ENCODE measurements at places on chromosomes 7 and 10. TPM values are rescaled to one million over a fixed set of nuclear protein-coding genes. Genes with fewer than 3 reads are reported as not detected.

DNA sequence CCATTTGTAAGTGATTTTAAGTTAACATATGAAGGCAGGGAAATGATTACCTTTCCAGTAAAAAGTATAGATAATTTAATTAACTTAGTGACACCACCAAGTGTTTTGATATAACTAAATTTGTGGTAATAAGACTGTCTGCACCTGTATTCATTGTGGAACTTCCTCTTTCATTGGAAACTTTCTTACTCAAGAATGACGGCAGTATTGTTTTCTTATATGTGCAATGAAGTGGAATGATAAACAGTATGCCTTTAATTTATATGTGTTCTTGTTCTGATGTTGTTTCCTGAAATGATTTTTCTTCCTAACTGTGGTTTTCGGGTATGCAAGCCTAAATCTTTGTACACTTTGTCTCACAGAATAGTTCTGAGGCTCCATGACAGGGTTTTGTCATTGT is 46.4 kb downstream of the CASD1 start:
- no peak for DNase-seq

DNA sequence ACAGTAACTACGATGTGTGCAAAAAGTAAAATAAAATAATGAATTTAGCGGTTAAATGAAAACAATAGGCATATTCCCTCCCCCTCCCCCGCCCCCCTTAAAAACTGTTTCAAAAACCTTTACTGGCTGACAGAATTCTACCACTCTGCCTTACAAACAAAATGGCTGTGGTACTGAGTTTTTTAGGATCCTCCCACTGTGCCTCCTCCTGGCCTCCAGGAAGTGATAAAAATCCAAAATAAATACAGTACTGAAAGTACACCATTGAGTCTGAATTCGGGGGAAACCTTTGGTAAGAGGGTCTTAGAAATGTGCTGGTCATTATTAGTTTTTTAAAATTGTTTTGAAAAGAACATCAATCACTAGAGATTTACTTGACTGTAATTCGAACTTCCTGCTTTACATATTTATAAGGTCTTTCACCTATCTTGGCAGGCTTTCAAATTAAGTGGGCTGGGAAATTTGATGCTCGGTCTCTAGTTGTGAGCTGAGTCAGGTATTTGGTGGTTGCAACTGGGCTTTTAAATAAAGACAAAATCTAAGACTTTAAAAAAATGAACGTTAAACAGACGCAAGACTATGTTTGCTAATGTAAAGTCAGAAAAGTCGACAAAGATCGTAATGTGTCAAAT is 32.5 kb upstream of the EPC1 start:
- DNase-seq = no peak

- no peak for DNase-seq
Observed at GRCh38 chr10:112955582-112956421, 5.8 kb downstream of the TCF7L2 start.

DNA sequence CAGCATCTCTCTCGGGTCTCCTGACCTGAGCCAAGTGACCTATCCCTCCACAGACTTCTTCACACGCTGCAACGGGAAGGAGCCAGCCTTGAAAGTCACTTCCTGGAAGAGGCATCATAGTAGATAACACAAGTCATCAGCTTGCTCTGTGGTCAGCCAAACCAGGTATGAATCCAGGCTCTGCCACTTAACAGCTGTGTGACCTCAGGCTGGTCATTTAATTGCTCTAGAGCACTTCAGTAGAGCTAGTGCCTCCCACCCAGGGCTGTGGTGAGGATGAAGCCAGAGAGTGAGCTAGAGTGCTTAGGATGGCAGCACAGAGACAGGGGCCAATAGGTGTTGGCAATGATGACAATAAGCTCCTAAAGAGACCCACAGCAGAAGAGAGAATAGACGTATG is 247.7 kb upstream of the ZMIZ1 start:
- DNase-seq = no peak

DNA sequence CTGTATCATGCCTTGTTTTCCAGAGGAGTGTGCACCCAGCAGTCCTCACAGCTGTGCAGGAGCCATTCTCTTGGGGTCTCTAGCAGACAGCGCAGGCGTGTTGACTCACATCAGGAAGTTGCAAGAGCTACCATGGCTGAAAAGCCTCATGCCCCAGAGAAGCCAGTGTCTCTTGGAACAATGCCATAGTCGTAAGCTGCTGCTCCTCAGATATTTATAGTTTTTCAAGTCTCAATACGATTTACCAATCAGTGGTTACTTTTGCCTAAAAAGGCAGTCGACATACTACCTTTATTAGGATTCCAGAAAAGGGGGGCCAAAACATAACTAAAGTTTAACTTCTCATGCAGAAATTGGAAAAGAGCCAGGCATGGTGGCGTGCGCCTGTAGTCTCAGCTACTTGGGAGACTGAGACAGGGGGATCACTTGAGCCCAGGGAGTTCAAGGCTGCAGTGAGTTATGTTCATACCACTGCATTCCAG is 407.7 kb downstream of the PARD3 start:
- no peak for DNase-seq

DNA sequence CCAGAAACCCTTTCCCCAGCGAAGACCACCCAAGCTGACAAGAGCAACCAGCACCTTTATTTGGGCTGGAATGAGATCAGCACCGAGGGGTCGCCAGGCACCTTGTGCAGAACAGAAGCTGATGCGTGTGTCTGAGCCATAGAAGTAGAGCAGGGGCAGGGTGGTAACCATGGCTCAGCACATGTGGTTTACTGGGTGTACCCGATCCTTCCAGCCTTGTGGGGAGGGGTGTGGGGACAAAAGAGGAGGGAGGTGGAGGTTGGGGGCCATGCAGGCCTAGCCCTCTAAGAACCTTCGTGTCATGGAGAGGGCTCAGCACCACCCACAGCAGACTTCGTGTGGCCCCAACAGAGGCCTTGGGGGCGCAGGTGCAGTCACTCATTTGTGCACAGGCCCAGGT is 84.0 kb upstream of the GTF2I start:
- DNase-seq = no peak

DNA sequence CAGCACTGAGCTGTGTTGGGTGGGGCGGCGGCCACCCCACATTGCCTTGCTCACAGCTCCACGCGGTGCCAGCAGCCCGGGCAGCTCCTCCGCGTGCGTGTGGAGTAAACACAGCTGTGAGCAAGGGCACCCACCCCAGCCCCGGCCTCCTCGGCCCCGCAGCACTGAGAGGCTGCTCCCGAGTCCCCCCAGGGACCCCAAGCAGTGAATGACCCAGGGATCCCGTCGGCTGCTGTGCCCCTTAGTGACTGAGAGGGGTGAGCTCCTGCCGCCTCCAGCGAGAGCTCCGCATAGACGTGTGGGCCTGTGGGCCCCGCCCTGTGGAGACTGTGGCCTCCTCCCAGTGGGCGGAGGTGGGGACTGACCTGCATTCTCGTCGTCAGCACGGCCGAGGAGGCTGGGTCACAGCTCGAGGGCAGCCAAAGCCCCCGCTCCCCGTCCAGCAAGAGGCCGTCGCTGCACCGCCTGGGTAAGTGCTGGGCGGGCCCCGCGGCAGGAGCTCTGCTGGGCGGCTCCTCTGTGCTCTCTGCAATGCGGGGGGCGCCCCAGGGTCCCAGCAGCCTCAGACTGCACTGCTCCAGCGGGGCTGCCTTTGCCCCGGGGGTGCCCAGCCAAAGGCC is 29.9 kb upstream of the UTF1 start:
- no peak for DNase-seq

GRCh38 chr7:120334475-120334874 is 61.5 kb downstream of the KCND2 start:
- no peak for DNase-seq

- no peak for DNase-seq
Observed at GRCh38 chr10:117610321-117610720, 67.8 kb downstream of the EMX2 start.

PKD2L1 gene
- not detected for total RNA-seq

VOPP1 gene
- 53.7 TPM for total RNA-seq

CC2D2B gene
- 0.75 TPM for total RNA-seq

Measured in activated T-helper 2 cell treated with anti-CD3 and anti-CD28 coated beads, Interferon-gamma antibody, Interleukin-2, Interleukin-4, amounts not matched to agents 10 μg/mL and 5 μg/mL and 100 μg/mL, durations not matched to agents 14 hours and 24 hours and 36 hours (primary cell).